ENCODE measurements at places on chromosomes 16 and 17.

DNA sequence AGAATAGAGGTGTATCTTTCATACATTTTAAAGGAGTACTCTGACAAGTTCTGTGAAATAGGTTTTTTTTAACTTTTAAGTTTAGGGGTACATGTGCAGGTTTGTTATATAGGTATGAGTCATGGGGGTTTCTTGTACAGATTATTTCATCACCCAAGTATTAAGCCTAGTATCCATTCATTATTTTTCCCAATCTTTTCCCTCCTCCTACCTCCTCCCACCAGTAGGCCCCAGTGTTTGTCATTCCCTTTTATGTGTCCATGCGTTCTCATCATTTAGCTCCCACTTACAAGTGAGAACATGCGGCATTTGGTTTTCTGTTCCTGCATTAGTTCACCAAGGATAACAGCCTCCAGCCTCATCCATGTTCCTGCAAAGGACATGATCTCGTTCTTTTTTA is 175.5 kb downstream of the CYB561 start:
- DNase-seq = no peak

DNA sequence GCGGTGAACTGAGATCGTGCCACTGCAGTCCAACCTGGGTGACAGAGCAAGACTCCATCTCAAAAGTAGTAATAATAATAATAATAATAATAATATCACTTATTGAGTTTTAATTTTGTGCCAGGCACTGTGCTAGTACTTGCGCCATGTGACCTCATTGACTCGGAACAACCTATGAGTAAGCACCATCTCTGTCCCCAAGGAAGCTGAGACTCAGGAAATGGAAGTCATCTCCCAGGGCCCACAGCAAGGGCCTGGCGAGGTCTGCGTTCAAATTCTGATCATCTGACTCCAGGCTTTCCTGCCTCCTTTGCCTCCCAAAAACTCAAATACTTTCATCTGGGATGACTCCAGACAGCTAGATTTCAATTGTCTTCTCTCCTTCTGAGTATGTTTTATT is 162.9 kb downstream of the SEC14L1 start:
- no peak for DNase-seq

DNA sequence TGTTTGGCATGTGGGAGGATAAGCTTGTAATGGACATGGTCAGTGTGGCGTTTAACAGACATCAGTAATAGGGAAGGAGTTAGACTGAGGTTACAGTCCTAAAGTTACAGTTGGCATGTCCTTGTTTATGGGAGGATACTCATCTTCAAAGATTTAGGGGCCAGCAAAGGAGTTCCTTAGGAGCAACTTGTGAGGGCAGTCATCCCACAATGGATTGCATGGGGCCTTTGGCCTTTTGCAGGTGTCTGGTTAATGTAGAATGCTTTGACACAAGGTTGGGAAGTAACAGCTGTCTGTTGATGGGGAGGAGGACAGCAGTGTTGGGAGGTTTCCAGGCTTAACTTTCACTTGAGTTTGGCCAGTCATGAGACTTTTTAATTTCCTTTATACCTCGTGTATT is 2.2 kb downstream of the NUBP1 start:
- DNase-seq = no peak

DNA sequence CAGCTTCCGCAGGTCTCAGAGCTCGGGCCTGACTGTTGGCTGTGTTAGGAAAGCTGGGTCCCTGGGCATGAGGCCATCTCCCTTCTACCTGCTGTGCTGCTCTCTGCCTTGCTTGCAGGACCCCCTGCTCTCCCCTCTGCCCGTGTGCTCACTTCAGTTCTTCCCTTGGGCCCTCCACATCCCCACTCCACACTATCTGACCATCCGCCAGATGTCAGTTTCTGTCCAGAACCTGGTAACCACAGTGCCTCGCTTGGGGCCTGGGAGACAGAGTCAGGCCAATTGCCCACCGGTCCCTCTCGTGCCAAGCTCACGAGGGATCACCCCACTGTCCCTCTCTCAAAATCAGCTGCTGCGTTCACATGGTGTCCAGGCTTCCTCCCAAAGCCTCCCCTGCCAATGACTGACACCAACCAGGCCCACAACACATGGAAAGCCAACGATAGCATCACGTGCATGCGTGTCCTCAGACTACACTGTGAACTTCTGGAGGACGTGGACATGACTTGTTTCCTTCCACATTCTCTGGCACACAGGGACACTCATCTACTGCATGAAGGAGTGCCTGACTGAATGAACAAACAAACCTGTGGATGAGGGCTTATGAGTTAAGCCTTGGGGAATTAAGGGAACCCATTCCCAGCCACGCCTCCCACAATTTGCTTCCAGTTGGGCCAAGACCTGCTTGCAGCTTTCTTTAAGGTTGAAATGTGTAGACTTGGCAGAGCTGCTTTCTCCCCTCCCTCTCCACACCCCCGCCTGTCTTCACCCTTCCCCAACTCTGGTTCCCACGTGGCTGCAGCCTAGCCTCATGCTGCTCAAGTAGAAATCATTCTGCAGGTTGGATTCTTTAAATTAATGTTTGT is 72.5 kb upstream of the ZNF423 start:
- no peak for DNase-seq

- DNase-seq = no peak
Measured at GRCh38 chr16:12871784-12872183, 29.6 kb upstream of the SHISA9 start.

- no peak for DNase-seq
Measured at GRCh38 chr16:9932919-9933653, 249.1 kb downstream of the GRIN2A start.

GRCh38 chr16:4202615-4203345 is 39.1 kb downstream of the SRL start:
- no peak for DNase-seq

- no peak for DNase-seq
Measured at GRCh38 chr16:12448504-12448903, 355.2 kb downstream of the CPPED1 start.

Measured in activated CD4-positive, alpha-beta T cell treated with anti-CD3 and anti-CD28 coated beads, Interleukin-2, amount 50 U/mL, for 4 hours (primary cell).